ENCODE measurements at places on chromosomes 4 and X.

DNA sequence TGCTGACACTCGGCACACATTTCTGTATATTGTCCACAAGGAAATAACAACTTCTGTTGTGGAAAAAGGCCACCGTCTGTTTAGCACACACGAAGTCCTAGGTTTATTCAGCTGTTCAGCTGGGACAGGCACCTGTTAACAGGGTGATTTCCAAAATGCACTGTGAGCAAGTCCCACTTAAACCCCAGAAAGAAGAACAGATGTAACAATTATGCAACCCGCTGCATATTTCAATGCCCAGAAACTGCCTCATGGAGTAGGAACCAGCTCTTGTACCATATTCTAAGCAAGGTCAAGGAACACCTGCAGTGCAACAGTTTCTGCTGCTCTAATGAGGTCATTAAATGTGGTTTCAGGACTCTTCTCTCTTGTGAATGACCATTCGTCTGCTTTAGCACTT, 77.1 kb downstream of the GEMIN8 start:
- DNase-seq, result no peak

DNA sequence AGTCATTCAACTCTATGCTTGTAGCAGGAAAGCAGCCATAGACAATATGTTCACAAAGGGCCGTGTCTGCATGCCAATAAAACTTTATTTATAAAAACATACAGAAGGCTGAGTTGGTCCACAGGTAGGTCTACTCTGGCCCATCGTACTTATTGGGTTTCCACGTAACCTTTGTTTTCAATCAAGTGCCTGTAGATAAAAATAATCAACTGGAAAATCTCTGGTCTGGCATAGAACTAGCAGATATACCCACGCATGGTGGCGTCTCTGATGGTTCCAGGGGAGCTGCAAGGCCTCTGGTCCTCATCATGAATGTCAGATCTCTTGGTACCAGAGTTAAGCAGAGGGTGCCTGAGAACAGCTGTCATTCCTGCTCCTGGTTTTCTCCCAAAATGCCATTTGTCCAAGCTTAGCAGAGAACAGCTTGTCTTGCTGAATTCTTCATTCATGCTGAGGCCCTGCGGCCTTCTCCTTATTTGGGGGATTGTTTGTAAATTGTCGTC, 31.4 kb upstream of the JAKMIP1 start:
- no peak for DNase-seq

GRCh38 chr4:169271692-169272007, 894 bp upstream of the SH3RF1 start:
- no peak for DNase-seq

GRCh38 chrX:36116222-36116621, 196.7 kb downstream of the CFAP47 start:
- no peak for DNase-seq

GRCh38 chrX:47540754-47541538, 20.1 kb upstream of the ARAF start:
- peak; percentile 76 for DNase-seq

DNA sequence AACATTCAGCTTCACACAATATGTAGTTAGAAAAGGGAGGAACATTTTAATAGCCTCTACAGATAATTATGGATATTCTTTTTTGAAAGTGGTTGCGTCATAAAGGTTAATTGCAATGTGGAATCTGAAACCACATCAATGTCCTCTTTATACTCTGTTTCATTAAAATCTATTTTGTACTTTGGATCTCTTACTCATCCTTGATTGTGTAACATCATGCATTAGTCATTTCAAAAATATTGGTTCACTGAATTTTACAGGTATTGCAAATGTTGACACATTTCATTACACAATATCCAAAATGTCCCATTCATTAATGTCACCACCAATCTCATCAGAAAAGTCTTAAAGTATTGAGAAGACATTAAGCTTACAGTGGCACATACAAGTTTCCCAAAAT, 62.7 kb upstream of the USP9X start:
- DNase-seq, result no peak

GRCh38 chrX:52422884-52423283, 54.1 kb downstream of the XAGE2 start:
- no peak for DNase-seq

DNA sequence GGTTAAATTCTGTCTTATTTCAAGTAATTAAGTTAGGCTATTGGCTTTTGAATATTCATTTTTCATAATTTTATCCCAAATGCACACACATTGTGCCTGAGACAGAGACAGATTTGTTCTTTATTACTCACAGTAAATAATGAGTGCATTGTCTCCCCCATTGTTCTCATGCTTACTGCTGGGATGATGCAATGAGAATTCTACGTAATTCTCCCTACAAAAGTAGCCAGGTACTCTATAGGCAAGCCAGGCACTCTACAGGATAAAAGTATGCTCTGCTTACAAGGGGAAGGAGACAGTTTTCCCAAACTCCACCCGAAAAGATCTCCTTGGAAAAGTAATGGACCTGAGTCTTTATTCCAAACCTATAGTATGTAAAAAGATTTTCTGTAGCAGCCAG, 1890.7 kb upstream of the PCDH10 start:
- no peak for DNase-seq

- DNase-seq, result no peak
Observed at GRCh38 chrX:1053072-1053471, 159.4 kb downstream of the CRLF2 start.

- DNase-seq, result no peak
Observed at GRCh38 chrX:85375333-85375738, 4.1 kb downstream of the POF1B start.

- DNase-seq, result peak; percentile 4
Observed at GRCh38 chr4:89072921-89073320, 15.9 kb upstream of the FAM13A start.

GRCh38 chr4:83315341-83315870, 19.2 kb downstream of the HPSE start:
- DNase-seq, result no peak

DNA sequence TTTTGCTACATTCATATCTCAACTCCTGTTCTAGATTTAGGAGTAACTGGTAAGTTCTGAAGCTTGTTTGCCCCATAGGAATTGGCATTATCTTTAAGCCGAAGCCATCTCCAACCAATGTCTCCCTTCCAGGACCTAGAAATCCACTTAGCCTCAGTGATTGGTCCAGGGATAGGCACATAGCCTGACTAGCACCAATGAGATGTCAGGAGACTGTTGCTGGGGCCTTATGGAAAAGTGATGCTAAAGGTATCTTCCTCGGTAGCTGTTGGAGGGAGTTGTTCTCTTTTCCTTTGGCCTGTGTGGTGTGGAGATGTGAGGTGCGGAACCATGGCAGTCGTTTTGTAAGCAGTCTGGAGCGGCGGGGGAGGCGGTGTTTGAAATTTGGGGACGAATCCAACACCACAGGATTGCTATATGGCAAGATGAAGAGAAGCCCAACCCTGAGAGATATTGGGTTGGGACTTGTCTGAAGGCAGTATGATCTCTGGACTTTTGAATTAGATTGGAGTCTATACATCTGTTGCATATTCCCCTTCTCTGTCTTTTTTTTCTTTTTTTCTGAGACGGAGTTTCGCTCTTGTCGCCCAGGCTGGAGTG, 109.8 kb upstream of the ATP6AP2 start:
- no peak for DNase-seq

GRCh38 chrX:45598861-45599260, 398.2 kb upstream of the DIPK2B start:
- no peak for DNase-seq

DNA sequence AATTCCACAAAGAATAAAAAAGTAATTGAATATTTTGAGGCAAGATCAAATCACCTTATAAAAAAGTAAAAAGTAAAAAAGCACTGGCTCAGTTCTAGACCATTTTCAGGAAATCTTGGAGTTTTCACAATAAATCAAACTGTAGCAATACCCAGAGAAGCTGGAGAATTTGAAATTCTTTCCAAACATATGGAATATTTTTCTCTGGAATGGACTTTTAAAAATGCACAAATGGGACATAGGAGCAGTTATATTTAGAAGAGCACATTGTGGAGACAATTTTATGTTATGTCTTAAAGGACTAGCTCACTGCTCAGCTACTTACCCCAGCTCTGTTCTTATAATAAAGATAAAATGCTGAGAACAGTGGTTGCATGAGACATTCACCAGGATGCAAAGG, 211.9 kb upstream of the KIT start:
- no peak for DNase-seq

- no peak for DNase-seq
Observed at GRCh38 chr4:13349096-13349495, 135.0 kb downstream of the RAB28 start.

DNA sequence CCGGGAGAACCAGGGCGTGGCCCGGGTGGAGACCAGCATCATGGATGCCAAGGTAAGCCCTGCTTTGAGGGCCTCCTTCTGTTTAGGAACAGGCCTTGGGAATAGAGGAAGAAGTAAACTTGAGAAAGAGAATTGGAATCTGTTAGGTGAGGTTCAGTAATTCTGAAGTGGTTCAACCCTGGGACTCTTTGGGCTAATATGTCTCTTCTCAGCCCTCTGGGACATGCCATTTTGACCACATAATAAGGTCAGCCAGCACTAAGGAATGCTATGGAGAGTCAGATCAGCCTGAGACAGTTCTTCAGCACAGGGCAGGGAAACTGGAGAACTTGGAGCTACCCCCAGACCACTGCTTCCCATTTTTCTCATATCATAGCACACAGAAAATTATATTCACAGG, 63.3 kb upstream of the PRPS1 start:
- no peak for DNase-seq

GRCh38 chr4:99655308-99656081, 2.1 kb downstream of the C4orf54 start:
- DNase-seq, result no peak

DNA sequence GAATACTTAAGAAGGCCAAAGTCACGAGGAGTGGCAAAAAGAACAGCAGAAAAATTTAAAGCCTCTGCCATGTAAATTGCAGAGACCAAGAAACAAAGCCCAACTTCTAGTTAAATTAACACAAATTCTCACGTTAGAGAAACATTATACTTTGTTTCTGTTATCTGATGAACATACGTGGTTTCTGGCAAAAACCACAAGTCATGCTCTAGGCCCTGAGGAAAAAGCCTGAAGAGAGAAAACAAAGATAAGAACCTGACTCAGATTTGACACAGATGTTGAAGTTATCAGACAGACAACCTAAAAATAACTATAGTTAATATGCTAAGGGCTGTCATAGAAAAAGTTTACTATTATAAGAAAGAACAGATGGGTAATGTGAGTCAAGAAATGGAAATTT, 149.1 kb upstream of the PCDH10 start:
- DNase-seq, result no peak

GRCh38 chrX:109270580-109271484, 211.1 kb downstream of the GUCY2F start:
- DNase-seq, result no peak

- no peak for DNase-seq
Observed at GRCh38 chr4:57172065-57172464, 61.9 kb upstream of the IGFBP7 start.

- no peak for DNase-seq
Observed at GRCh38 chrX:70338290-70338689, 48.4 kb downstream of the KIF4A start.

- no peak for DNase-seq
Observed at GRCh38 chrX:46588263-46588662, 14.7 kb downstream of the CHST7 start.

- DNase-seq, result no peak
Observed at GRCh38 chrX:129655547-129656249, 942 bp upstream of the APLN start.

GRCh38 chr4:84578540-84579402, 4.2 kb upstream of the CDS1 start:
- peak; percentile 19 for DNase-seq

- no peak for DNase-seq
Observed at GRCh38 chrX:135200297-135200696, 29.1 kb upstream of the CT55 start.

All from SHP77 treated with DMSO at 0.1 percent for 48 hours (cell line).